ENCODE measurements at places on chromosomes 5 and 9. TPM values are rescaled to one million over a fixed set of nuclear protein-coding genes. Genes with fewer than 3 reads are reported as not detected.
A peak's percentile ranks its signal among the peaks of the same experiment; 100 is the strongest.

- no peak for DNase-seq
Observed at GRCh38 chr5:154757814-154758406, 2.7 kb downstream of the LARP1 start.

GRCh38 chr5:119284031-119284430, 71.8 kb upstream of the TNFAIP8 start:
- DNase-seq = no peak

DNA sequence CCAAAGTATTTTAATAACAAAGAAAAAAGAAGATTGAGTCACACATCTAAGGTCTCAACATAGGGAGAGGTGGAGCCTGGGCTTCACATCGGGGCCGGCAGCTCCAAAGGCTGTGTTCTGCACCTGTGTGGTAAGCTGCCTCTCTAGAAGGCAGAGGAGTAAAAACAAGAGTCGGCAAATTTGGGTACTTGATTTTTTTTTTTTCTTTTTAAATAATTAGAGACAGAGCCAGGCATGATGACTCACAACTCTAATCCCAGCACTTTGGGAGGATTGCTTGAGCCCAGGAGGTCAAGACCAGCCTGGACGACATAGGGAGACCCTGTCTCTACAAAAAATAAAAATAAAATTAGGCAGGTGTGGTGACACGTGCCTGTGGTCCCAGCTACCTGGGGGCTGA, 4.7 kb downstream of the URM1 start:
- no peak for DNase-seq

DNA sequence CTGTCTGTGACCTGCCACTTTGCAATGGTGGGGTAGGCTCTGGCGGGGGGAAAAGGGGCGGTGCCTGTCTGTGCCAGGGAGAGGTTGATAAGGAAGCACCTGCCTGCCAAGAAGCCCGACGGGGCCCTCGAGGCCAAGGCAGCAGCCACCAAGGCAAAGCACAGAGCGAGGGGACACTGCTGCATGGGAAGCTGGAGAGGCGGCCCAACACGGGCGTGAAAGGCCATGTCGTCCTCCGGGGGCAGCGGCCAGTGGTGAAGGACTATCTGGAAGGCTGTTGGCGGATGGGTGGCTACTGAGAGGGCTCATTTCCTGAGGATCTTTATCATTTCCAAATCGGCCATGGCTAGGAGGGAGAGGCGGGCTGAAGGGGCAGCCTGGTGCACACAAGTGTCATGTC, 66.4 kb downstream of the OTULIN start:
- no peak for DNase-seq

DNA sequence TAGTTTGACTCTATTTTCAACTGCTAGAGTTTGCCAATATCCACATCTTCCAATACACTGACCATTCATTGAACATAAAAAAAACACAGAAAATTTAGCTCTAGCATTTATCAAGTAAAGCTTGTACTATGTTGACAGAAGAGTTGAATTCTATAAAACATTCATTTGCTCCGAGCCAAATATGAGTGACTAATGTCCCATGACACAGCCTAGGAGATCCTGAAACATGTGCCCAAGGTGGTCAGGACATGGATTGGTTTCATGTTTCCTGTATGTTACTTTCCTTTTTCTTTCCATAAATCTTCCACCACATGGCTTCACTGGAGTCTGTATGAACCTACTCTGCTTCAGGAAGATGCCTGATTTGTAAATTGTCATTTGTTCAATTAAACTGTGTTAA, 122.4 kb upstream of the PRDM9 start:
- DNase-seq = no peak

- no peak for DNase-seq
Observed at GRCh38 chr5:31678180-31678579, 39.2 kb downstream of the PDZD2 start.

GRCh38 chr5:150612405-150612804, 28.1 kb upstream of the SYNPO start:
- DNase-seq = no peak

DNA sequence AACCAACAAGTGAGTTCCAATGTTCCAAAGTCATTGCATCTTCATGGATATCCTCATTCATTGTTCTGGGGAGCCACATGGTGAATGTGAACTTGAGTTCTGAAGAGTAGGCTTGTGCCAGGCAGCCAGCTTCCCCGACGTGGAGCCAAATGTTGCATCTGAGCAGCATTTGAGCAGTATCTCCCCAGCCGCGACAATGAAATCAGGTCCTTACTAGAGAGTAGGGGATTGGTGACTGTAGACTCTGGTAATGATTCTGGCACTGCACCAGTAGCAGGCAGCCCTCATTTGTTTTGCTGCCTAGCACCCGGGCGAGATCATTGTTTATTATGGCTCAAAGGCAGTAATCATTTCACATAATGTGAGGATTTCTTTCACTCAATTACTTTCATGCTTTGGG, 451.4 kb upstream of the C9orf72 start:
- no peak for DNase-seq

- DNase-seq = no peak
Observed at GRCh38 chr9:119597499-119597898, 228.3 kb upstream of the BRINP1 start.

OMD gene
- not detected for total RNA-seq

DNA sequence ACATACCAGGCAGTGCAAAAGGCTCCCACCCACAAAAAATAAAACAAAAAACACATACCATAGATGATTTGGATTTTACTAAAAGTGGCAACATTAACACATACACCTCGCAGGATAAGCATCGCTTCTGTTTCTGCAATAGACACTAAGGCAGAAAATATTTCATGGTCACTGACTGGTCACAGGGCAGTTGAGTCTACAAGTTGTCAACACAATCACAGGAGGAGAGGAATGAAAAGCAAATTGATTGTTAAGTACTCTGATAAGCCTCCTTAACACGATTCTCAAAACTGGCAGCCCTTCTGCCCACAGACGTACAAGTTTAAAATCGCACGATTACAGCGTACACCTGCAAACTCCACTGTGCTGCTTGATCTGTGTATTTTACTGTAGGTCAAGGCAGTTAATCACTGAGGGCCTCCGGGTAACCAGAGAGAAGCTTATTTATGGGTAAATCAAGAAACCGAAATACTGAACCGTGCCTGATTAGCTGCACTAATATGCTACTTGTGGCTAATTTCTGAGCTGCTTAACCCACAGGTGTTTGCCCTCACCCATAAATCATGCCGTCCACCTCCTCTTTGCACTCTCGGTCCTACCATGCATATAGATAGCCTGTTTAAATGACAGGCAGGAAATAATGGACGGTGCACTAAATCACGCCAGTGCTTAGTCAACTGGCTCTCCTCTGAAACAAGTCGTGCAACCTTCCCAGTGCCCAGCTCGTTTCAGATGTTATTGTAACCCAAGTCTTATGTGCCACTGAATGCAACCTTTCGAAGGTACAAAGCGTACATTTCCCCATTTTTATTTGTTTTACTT, 659.4 kb upstream of the ADAMTS16 start:
- DNase-seq = no peak

HSPB3 gene
- 3.4 TPM for total RNA-seq

- no peak for DNase-seq
Observed at GRCh38 chr9:33823801-33824200, 6.8 kb downstream of the UBE2R2 start.

- no peak for DNase-seq
Observed at GRCh38 chr5:96703384-96703920, 41.3 kb downstream of the CAST start.

STARD4 gene
- total RNA-seq = 57.8 TPM

SH3GL2 gene
- not detected for total RNA-seq

- DNase-seq = no peak
Observed at GRCh38 chr9:129176701-129177442, 1.2 kb downstream of the IER5L start.

DNA sequence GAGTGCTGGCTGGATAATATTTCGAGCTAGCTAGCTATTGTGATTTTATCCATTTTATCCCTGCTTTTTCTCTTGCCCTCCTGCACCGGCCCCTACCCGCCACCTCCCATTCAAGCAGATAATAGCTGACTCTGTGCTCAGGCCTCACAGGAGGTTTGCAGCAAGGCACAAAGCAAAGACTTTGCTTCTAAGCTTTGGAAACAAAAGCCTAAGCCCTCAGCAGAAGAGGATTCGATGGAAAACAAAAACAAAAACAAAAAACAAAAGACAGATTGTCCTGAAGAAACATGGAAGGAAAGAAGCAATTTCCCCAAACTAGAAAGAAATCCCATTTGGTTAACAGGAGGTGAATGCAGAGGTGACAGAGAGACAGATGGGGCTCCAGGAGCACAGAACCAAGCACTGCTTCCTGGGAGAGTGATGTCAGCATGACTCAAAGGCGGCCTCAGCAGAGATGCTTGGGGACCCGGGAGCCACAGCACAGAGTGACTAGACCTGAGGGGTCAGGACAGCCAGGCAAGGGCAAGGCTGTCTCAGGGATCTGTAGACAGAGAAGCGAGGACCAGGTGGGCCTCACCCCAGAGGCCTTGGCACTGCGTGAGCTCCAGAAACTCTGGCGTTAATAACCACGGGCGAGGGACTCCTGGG, 28.4 kb downstream of the MTX3 start:
- peak; percentile 68 for DNase-seq

DNA sequence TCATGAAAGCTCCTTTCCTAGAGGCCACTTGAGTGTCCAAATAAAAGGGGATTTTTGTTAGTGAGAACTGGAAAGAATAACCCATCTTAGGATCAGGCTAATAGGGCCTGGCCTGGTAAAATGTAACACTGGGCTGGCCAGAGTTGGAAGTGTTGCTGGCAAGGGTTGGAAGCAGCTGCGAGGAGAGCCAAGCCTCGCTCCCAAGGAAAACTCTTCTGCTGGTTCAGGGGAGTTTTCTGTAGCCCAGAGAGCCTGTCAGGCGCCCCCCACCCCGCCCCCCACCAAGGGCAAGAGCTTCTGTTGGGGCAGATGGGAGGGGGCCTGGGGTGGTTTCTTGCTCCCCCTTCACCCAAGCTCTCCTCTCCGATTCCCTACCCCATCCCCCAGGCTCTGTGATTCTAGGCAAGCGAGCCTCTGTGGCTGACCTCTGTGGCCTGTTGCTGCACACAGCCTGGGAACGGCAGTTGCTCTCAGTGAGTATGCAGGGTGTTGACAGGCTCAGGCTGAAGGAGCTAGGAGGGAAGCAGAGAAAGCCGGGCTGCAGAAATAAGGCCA, 547.8 kb downstream of the CCDC171 start:
- DNase-seq = no peak

SLC4A9 gene
- total RNA-seq = not detected

FCN1 gene
- not detected for total RNA-seq

PITX1 gene
- total RNA-seq = 0.49 TPM

PIP5K1B gene
- total RNA-seq = not detected

DNA sequence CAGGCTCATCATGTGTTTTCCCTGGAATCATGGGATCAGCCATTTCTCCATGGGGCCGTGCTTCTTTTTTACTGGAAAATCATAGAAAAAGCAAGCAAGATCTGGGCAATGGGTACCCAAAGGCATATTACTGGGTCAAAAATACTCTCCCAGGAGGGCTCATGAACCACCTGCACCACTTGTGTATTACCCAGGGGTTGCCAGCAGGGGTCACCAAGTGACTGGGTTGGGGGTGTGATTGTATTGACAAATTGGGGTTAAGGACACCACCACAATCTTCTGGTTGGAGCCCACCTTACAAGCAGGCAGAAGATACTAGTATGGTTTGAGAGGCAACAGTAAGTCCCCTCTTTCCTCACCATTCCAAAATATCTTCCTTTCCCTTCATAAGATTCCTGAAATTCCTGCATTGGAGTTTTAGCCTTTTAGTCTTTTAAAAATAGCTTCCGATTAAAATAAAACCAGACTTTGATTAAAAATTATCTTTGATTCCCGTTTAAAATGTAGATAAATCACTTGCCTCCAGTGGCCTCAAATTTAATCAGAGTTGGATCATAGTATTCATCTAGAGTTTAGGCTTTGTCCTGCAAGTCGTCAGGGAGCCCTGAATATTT, 603.3 kb downstream of the KIF4B start:
- no peak for DNase-seq

TSSK1B gene
- not detected for total RNA-seq

- DNase-seq = no peak
Observed at GRCh38 chr9:91935066-91935749, 14.8 kb downstream of the ROR2 start.

DAB2IP gene
- 3.1 TPM for total RNA-seq

DNA sequence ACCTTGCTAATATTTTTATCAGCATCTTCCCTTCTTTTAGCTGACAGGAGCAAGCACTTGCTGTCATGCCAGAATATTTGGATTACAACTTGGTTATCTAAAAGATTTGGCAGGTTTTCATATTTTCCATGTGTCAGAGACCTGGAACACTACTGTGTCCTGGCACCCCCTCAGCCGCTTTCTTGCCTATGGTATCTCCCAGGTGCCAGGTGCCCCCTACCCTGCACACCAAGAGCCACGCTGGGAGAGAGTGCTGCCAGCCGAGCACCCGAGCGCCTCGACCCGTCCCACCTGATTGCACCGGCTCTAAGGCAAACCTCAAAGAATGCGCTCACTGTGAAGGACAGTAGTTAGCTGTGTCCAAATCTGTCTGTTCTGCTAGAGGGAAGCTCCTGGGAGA, 84.8 kb downstream of the GTF3C4 start:
- DNase-seq = no peak

OLFML2A gene
- 43.6 TPM for total RNA-seq

DNA sequence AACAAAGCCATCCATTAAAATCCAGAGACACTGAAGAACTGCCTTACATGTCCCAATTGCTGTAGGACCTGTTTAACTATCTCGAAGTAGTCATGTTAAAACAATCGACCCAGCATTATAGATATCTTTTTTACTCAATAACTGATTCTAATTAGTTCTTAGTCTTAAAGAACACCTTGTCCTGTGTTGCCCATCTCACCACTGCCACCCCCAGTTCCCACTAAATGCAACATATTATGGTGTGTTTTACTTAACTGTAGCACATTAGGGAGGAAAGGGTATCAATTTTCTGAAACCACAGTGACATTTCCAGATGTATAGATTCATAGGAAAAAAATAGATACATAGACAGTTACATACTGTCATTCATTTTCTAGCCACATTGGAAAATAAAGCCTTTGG, 221.2 kb downstream of the MEF2C start:
- no peak for DNase-seq

DNA sequence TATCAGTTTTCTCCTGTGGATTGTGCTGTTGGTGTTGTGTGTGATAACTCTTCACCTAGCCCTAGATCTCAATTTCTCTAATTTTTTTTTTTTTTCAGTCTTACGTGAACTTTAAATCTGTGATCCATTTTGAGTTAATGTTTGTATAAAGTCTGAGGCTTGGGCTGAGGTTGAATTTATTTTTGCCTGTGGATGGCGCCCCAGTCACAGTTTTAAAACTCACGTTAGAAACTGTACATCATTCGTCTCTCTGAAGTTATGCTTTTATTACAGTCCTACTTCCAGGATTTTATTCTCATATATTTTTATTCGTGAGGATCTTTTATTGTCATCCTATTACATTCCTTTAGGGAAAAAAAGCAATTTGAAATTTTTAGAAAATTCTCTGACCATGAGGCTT, 103.1 kb downstream of the EHMT1 start:
- no peak for DNase-seq

DNA sequence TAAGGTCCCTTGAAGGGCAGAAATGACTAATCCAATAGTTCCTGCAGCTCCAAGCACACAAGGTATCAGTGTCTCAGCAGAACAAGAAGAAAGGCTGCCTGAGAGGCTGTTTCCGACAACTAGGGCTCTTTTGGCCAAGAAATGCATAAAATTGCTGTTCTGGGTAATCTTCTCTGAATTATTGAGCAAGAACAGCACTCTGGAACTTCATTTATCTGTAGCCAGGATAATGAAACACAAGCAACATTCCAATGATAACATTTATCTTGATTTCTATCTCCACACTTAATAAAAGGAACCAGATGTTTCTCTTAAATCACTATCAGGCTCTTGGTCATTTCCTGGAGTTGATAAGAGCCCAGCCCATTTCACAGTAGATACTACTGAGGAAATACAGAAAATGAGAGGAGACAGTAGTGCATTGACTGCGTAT, 17.0 kb upstream of the AUH start:
- DNase-seq = peak; percentile 59

RETREG1 gene
- 2.8 TPM for total RNA-seq

CD274 gene
- total RNA-seq = 4.9 TPM

All from RPMI7951 (cell line).